ENCODE measurements at places on chromosomes 11 and 22.

DNA sequence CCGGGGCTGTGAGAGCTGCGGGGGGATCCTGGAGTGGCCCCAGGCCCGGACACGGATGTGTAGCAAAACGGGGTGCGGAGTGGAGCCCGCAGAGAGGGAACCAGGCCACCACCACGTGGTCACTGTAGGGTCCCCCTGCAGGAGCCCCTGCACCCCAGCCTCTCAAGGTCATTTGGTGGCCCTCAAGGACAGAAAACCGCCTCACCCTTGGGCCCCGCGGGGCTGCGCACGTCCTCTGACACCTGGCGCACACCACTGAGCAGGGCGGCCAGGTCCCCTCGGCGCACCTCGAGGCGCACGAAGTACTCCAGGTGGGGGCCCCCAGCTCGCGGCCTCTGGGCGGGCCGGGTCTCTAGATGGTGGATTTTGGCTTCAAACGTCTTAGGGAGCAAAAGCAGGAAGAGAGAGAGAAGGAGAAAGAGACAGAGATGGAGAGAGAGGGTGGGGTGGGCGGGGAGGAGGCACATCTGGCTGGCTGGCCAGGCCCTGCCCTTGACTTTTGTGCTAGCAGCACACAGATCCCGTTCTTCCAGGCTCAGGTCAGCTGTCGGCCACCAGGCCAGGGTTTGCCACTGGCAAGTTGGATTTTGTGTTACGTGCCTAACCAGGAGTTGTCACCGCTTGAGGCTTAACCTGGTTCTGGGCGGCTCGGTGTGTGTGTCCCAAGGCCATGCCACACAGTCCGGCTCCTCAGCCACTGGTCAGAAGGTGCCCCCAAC lies 3.2 kb downstream of the TH start:
- no peak for DNase-seq

DNA sequence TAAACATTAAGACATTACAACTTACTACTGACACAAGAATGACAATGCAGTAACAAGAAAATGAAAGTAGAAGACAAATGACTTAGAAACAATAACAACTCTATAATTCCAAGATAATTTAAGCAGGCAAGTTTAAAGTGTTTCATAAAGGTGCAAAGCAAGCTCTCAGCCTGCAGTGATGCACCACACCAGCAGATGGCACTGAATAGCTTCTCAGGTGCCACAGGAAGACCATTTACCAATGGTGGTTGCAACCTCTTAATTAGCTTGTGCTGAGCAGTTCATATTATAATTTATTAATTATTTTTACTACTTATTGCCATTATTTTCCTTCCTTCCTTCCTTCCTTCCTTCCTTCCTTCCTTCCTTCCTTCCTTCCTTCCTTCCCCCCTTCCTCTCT lies 60.6 kb downstream of the NXPE2 start:
- DNase-seq = no peak

DNA sequence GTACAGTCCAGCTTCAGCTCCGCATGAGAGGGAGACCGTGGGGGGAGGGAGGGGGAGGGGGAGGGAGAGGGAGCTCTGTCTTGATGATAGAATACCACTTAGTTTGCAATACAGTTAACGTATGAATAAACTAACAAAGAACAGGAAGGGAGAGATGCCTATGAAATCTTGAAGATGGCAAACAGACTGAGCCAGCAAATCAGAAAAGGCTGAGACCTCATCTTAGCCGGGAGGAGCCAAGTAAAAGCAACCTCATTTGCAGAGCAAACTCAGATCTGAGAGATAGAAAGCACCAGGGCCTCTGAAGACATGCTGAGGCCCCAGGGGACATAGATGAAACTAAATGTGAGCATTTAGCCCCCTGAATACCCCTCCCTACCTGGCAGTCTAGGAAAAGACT lies 23.0 kb downstream of the APLP2 start:
- no peak for DNase-seq

- no peak for DNase-seq
Observed at GRCh38 chr11:104705490-104706190, 192.6 kb downstream of the CASP12 start.

DNA sequence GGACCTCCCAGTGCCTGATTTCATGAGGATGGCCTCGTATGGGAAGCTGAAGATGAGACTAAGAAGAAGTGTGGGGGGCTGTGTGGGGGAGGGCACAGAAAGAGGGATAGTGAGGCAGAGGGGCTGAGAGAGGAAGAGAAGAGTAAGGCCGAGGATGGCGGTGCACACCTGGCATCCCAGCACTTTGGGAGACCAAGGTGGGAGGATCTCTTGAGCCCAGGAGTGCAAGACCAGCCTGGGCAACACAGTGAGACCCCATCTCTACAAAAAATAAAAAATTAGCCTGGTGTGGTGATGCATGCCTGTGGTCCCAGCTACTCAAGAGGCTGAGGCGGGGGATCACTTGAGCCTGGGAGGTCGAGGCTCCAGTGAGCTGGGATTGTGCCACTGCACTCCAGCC lies 13.5 kb upstream of the EHD1 start:
- no peak for DNase-seq

- DNase-seq = no peak
Observed at GRCh38 chr11:12045914-12046635, 37.6 kb upstream of the DKK3 start.

- DNase-seq = no peak
Observed at GRCh38 chr11:76069001-76069400, 137.3 kb downstream of the WNT11 start.

GRCh38 chr11:76752321-76753143 lies 30.6 kb upstream of the TSKU start:
- no peak for DNase-seq

GRCh38 chr22:26800858-26801257 lies 143.5 kb downstream of the MIAT start:
- DNase-seq = no peak

GRCh38 chr11:2088746-2089535 lies 50.2 kb downstream of the IGF2 start:
- no peak for DNase-seq

DNA sequence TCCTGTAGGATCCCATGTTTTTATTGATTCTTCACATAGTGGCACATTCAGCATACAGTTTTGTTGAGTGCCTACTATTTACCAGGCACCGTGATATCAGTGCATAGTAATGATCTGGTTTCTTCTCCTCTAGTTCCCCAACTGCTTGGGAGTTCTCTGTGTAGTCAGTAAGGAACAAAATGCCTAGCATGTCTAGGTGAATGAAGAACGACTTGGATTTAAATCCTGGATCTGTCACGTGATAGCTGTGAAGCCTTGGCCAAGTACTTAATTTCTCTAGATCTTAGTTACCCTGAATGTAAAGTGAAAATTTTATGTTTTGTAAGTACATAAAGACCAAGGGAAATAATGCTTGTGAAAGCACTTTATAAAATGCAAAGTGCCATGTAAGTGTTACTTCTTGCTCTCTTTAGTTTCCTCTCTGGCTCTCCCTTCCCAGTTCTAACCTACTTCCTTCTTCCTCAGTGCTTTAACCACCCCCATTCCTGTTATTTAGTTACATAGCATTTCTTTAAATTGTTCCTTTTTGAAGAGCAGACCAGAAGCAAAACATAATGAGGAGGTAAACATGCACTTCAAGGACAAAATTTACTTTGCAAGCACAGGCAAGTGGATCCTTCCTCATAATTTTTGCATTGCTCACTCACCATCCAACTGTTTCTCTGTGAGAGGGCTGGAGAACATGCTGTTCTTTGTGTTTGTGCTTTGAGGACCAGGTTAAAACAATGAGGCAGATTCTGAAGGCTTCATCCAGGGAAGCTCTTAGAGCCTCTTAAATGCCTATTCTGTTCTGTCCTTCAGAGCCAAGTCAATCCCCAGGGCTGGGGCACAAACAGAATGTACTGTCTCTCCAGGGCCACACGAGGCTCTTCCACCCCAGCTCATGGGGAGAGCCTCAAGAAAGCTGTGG lies 353.9 kb upstream of the TENM4 start:
- DNase-seq = no peak

GRCh38 chr11:11420191-11420898 lies 67.3 kb upstream of the CSNK2A3 start:
- no peak for DNase-seq

- no peak for DNase-seq
Observed at GRCh38 chr22:32880061-32880460, 78.6 kb downstream of the TIMP3 start.

GRCh38 chr11:7527029-7527428 lies 13.2 kb downstream of the PPFIBP2 start:
- DNase-seq = no peak

GRCh38 chr22:39992088-39992826 lies 2.5 kb upstream of the FAM83F start:
- no peak for DNase-seq

DNA sequence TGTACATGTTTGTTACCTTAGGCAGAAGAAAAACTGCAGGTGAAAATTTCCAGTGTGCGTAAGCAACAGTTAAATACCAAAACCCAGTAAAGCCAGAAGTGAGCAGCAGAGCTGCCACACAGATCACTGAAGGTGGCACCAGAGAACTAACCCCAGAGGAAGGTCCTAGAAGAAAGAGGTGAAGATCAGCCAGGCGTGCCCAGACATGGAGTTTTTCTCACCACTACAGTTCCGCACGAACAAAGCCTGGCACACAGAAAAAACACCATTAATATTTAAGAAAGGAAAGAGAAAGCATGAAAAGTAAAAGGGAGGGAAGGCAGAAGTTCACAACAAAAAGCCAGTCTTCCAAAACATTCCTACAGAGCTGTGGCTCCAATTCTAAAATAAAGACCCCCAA lies 60.7 kb downstream of the STK33 start:
- no peak for DNase-seq

DNA sequence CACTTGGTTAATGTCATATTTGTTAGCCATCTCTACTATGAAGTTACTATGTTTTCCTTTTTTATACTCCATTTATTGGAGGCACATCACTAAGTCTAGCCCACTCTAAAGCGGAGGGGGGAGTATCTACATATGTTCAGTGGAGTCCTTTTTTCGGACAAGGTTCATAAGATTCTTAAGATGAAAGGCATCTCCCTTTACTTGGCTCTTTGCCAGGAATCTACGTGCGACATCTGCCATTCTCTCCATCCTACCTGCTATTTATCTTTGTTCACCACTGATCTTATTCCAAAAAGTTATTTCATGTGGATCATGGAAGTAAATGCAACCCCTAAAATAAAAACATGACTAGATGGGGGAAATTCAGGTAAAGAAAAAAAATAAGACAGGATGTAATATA lies 77.4 kb upstream of the YWHAH start:
- no peak for DNase-seq

DNA sequence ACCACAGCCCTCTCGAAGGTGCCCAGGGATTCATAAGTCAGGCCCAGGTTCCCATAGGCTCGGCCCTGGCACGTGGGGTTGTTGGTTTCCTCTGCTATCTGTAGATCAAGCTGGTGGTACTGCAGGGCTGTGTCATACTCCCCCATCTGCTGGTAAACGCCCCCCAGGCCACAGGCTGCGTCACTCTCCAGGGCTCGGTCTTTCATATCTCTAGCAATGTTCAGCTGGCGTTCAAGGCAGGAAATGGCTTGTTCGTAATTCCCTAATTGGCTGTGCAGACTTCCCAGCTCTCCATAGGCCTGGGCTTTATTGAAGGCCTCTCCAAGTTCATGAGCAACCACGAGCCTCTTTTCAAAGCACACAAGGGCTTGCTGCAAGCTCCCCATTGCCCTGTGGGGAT lies 186.4 kb upstream of the PITPNB start:
- DNase-seq = no peak

- no peak for DNase-seq
Observed at GRCh38 chr11:121652971-121653370, 200.2 kb upstream of the SORL1-AS1 start.

GRCh38 chr11:119173453-119173852 lies 4.9 kb downstream of the NLRX1 start:
- no peak for DNase-seq

DNA sequence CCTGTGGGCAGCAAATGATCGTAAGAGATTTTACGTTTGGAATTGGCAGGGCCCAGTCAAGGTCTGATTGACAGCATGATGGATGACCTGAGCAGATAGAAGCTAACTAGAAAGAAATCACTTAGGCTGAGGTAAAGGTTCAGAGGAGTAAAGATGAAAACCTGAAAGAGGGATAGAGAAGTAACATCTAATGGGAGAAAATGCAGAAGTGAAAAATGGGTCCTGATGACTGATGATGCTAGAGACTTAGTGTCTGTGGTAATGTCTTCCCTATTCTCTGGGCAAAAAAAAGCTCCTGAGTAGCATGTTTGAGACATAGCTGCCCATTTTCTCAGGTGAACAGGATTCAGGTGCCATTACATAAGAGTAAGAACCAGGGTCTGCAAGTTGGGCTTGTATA lies 628.8 kb upstream of the ANO5 start:
- no peak for DNase-seq

GRCh38 chr11:76271068-76271467 lies 64.8 kb upstream of the WNT11 start:
- DNase-seq = no peak

- no peak for DNase-seq
Observed at GRCh38 chr11:2612884-2613571, 86.8 kb downstream of the KCNQ1OT1 start.

- no peak for DNase-seq
Observed at GRCh38 chr11:12623869-12624268, 50.4 kb upstream of the TEAD1 start.

- DNase-seq = no peak
Observed at GRCh38 chr11:69821511-69822040, 2.4 kb upstream of the FGF3 start.

DNA sequence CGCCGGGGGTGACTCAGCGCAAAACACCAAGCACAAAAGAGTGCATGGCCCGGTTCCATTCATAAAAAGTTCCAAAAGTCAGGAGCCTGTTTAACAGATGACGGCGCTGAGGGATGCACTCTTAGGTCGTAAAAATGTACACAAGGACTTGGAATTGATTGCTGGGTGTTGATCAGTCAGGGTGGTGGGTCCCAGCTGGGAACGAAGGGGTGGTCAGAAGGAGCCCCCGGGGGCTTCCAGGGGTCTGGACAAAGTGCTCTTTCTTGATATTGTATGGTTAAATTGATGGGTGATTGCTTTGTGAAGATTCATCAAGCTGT lies 20.7 kb downstream of the IFITM10 start:
- no peak for DNase-seq

DNA sequence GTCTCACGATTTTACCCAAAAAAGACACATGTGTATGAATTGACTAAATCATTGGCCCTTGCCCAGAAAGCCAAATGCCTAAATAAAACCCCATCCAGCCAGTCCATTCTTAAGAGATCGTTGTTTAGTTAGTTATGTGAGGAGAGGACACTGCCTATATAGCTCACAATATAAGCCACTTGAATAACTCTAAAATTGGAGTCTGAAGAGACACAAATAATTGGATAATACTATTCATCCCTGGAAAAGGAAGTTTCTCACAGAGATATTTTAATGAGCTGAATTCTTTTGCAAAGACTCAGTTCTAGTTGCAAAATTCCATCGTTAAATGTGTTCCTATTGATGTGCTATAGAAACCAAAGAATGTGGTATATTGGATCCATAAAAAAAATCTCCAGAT lies 176.7 kb downstream of the SOX6 start:
- no peak for DNase-seq

DNA sequence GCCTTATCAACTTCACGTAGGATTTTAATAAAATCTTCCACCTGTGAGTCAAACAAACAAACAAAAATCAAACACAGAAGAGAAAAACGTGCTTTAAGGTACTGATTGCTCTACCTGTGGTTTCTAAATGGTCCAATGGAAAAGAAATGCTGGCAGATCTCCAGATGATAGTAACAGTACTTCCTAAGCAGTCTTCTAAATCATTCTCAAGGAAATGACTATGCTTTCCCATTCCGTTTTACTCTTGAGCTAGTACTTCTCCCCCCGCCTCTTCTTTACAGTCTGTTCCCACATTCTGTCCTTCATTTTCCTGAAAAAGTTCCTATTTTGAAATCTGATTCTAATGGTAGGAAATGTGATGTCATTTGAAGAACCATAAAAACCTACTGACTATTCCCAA lies 25.4 kb downstream of the SAAL1 start:
- no peak for DNase-seq

GRCh38 chr11:88320149-88320559 lies 17.4 kb downstream of the CTSC start:
- DNase-seq = no peak

Measured in nucleus accumbens (tissue), 56 donors.